Activated naive CD4-positive, alpha-beta T cell (primary cell): ENCODE measurements at places on chromosomes 5 and 9.

DNA sequence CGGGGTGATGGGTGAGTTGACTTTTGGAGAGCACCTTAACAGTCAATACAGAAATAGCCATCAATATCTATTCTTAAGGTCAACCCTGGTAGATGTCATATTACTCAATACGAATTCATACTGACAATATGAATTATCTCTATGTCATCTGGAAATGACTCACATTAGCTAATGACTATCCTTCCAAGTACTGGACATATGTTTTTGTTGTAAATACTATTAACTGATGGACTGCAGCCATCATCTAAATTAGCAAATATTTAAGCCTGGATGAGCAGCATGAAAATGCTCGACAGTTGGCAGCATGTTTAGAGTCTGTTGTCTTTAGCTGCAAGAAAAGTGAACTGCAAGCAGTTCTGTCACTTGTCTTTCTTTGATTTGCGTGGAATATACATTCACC lies 19.6 kb upstream of the ISOC1 start:
- DNase-seq: no peak

DNA sequence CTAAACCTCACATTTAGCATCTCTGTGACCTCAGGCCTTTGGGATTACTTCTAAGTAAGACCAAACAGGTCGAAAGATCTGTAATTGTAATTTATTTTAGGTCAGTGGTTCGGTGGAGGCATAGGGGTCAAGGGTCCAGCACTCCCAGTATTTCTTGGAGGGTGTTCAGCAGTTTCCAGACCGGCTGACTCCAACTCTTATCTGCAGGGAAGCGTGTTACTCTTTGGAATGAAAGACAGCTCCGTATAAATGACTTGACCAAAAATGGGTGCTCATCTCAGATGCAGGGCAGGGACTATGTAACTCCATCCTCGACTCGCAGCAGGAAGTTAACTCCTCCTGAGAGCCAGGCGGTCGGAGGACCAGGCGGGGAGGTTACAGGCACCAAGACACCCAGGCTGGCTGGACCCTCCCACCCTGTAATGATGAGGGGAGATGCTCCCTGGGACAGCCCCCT lies 620 bp upstream of the VPS13A start:
- no peak for DNase-seq

DNA sequence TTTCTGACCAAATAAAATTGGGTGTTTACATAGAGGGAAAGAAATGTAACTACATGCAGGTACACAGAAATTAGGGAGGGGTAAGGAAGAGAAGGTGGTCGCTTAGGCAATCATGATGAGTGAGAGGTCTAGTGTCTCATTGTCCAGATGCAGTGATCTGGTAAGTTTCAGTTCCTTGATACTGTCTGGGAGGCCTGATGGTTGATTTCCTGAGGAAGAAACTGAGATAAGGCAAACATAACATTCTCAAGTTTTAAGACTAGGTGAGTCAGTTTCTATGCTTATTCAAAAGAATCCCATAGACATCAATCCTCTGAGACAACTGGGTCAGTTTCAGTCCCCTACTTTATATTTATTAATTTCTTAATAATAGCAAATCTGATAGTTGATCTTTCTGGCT lies 843.3 kb upstream of the CDH10 start:
- no peak for DNase-seq

GRCh38 chr5:83653669-83654068 lies 67.0 kb downstream of the HAPLN1 start:
- DNase-seq: no peak

DNA sequence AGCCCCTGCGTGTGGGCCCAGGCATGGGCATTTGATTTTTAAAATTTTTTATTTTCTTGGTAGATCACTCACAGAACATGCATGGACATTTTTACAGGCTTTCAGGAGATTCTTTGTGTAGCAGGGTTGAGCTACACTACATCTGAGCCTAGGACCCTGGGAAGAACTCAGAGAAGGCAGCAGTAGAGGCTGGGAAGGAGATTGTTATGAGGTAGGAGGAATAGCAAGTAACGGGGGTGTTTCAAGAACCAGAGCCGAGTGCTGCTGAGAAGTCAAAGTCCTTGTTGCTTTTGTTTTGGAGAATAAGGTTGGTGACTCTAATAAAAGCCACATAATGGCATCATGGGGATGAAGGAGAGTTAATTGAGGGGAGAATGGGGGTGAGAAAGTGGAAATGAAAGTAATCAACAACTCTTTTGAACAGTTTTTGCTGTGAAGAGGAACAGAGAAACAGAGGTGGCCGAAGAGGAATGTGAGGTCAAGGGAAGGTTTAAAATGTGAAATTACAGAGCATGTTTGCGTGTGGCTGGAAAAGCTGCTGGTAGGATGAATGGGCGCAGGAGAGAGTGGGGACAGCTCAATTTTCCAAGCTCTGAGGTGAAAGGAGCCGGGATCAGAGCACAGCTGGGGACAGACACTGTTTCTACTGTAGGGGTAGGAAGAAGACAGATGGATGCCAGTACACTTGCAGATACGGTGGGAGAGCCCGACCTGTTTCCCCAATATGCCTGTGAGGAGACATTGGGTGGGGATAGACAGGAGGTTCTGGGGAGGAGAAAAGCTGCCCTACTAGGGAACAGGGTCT lies 4.7 kb upstream of the PDLIM7 start:
- DNase-seq: no peak

- DNase-seq: no peak
These were observed 185.6 kb downstream of the AOPEP start for GRCh38 chr9:94911986-94912635.

GRCh38 chr5:58165152-58165551 lies 294.7 kb downstream of the PLK2 start:
- DNase-seq: no peak

DNA sequence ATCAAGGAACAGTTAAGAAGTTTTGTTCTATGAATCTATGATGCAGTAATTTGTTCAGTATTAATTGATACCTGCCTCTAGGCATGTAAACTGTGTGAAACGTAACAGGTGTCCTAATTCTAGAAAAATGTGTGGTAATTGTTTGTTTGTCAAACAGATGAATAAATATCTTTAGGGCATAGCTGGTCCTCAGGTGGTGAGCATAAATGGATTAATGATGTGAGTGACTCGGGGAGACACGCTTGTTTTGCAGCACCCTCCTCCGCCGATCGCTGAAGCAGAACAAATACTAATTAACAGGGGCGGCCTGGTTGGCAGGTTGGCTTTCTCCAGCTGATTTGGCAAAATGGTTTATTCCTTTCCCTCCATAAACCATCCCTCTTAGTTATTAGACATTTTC lies 88.8 kb downstream of the TLE4 start:
- DNase-seq: no peak

DNA sequence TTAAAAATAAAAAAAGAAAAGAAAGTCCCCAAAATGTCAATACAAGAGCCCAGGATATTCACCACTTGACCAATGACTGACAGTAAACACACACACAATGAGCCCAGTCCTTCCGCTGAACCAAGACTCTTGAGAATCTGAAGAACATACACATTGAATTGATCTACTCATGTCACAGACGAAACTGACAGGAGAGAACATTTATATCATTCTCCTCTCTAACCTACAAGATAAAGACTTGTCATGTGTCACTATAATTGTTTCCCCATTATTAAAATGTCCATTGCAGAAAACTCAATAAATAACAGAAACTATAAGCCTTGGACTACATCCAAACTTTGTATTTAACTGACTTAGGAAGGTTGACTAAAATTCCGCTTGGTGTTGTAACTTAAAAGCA lies 296.7 kb downstream of the EPB41L4A start:
- DNase-seq: no peak

- DNase-seq: no peak
These were observed 303.2 kb downstream of the ACTL7B start for GRCh38 chr9:108552459-108553040.

DNA sequence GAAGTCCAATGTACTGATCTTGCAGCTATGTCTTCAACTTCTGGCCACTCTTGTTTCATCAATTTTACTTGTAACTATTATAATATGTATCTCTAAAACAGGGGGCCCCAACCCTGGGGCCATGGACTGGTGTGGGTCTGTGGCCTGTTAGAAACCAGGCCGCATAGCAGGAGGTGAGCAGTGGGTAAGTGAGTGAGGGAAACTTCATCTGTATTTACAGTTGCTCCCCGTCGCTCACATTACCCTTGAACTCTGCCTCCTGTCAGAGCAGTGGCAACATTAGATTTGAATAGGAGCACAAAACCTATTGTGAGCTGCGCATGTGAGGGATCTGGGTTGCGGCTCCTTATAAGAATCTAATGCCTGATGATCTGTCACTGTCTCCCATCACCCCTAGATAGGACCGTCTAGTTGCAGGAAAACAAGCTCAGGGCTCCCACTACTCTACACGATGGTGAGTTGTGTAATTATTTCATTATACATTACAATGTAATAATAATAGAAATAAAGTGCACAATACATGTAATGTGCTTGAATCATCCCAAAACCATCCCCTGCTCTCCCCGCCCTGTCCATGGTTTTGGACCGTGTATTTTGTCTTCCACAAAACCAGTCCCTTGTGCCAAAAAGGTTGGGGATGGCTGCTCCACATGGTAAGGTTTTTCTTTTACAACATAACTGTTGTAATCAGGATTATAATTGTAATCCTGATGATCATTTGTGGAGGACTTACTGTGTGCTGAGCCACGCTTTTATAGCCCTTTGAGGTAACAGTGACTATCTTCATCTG lies 26.9 kb upstream of the SH3PXD2B start:
- no peak for DNase-seq

DNA sequence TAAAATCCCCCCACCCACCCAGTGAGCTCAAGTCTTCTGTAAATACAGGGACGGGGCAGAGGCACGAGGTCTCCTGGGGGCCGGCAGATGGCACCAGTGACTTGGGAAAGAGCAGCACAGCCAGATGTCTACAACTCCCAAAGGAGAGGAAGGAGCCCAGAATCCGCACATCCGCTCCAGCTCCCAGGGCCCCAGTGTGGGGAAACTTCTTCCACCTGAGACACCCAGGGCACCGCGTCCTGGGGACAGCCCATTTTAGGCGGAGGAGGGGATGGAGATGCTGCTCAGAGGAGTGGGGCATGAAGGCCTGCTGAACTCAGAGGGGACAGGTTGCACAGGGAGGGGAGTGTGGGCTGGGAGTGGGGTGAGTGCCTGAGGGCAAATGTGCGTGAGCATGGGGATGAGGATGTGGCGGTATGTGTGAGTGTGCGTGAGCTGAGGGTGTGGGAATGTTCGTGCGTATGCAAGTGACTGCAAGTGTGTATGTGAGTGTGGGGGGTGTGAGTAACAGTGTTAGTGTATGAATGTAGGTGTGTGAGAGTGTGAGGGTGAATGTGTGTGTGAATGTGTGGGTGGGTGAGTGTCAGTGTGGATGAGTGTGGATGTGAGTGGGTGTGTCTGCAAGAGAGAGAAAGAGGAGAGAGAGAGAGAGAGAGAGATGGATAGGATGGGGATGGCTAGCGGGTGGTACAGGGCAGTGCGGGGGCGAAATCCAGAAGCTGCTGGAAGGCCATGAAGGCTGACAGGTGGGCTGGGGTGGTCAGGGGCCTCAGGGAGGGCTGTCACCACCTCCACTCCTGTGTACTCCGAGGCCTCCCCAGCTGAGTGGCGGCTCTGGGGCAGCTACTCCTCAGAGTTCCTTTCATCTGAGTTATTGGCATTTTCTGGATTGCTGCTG lies 63.5 kb downstream of the DUSP1 start:
- DNase-seq: no peak

DNA sequence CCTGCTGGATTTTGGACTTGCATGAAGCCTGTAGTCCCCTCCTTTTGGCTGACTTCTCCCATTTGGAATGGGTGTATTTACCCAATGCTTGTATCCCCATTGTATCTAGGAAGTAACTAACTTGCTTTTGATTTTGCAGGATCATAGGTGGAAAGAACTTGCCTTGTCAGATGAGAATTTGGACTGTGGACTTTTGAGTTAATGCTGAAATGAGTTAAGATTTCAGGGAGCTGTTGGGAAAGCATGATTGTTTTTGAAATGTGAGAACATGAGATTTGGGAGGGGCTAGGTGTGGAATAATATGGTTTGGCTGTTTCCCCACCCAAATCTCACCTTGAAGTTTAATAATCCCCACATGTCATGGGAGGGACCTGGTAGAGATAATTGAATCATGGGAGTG lies 189.6 kb upstream of the CDKN2B start:
- no peak for DNase-seq

DNA sequence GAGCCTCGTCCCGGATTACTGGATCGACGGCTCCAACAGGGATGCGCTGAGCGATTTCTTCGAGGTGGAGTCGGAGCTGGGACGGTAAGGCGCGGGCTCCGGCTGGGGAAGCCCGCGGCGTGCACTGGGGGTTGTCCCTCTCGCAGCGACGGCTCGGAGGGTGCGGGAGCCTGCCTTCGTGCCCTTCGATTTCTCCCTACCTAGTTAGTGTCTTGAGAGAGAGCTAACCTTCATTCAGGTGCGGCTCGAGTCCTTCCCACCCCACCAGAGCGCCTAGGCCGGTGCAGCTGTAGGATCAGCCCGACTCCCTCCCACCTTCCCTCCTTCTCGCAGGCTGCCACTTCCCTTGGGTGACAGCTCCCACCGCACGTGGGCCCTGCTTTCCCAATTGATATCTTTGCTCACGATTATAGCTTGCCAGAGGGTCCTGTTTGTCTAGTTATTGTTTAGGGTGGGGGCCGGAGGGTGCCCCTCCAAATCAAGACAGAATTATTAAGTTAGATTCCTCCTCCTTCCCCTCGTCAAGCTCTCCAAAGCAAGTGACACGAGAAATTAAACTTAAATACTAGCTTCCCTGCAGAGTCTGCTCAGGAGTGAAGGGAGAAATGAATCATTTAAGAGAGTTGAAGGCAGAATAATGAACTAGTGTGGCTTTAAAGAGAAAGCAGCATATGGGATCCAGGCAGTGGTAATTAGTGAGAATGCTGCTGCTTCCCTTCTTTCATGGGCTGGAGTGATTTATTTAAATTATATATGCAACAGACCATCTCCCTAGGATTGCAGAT lies 569 bp downstream of the CAMK4 start:
- DNase-seq: no peak

DNA sequence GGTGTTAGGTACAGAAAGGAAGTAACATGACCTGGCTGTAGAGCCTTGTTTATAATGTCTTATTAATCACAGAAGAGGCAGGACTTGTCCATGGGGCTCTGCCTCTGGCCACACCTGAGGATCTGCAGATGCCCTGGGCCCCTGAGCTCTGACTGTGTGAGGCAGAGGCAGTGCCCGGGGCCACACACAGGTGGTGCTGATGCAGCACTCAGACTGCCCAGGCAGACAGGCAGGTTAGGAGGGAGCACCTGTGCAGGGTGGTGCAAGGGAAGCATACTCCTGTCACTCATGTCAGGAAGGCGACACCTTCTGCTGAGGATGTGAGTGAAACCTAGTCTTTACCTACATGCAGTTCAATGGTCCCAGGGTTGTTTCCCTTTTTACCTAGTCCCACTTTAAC lies 88.7 kb downstream of the CFAP90 start:
- no peak for DNase-seq

- no peak for DNase-seq
These were observed 363.9 kb upstream of the MEF2C start for GRCh38 chr5:89246864-89247263.

DNA sequence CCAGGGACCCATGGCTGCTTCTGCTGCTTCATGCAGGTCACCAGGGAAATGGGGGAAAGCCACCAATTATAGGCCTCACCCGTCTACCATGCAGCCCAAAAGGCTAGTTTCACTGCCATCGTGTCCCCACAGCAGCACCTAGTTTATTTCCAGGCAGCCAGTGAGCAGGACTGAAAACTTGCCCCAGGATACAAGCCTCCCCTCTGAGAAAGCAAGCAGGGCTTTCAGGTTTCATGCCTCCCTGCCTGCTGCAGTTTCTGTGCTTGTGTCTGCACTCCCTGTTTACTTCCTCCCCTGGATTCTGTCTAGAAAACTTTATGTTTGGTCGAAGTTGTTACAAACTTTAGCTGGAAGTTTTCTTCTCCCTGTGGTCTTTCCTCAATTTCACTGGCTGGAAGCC lies 319.1 kb downstream of the ANXA1 start:
- DNase-seq: no peak
